ENCODE measurements at places on chromosomes 13 and 19. TPM values are rescaled to one million over a fixed set of nuclear protein-coding genes. Genes with fewer than 3 reads are reported as not detected.

The DIAPH3 gene
- total RNA-seq: 0.13 TPM

The APLP1 gene
- 0.55 TPM for total RNA-seq

The SIGLEC5 gene
- 0.45 TPM for total RNA-seq

The METTL21C gene
- total RNA-seq: not detected

The PINLYP gene
- total RNA-seq: 18.2 TPM

The TMEM221 gene
- total RNA-seq: 1.4 TPM

The CEBPA gene
- total RNA-seq: 6.1 TPM

The HIPK4 gene
- total RNA-seq: not detected

The CRTC1 gene
- 15.6 TPM for total RNA-seq

The SF3A2 gene
- total RNA-seq: 33.0 TPM

The SACS gene
- total RNA-seq: 10.6 TPM

The CGB5 gene
- total RNA-seq: not detected

The ZNF345 gene
- total RNA-seq: 9.1 TPM

The PEX11G gene
- total RNA-seq: 3.7 TPM
